ENCODE measurements at places on chromosomes 2 and 18. TPM values are rescaled to one million over a fixed set of nuclear protein-coding genes. Genes with fewer than 3 reads are reported as not detected.

- no peak for DNase-seq
Measured at GRCh38 chr18:11163665-11164064, 14.3 kb upstream of the PIEZO2 start.

DNA sequence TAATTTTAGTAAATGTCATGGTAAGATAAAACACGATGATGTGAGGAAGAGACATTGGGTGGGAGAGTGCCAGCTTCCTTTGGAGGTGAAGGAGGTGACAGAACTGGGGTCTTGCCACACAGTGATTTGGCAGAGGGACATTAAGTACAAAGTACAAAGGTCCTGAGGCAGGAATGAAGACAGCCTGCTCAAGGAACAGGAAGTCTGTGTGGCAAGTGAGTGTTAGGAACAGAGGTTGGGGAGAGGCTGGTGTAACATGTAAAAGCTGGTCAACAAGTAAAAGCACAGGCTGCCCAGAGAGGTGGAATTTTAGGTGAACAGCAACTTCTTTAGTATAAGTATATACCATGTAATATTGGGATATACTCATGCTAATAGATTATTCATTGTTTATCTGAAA is 73.1 kb downstream of the INPP5D start:
- DNase-seq: no peak

GRCh38 chr2:241996100-241996499 is 126.6 kb downstream of the RTP5 start:
- DNase-seq: no peak

DNA sequence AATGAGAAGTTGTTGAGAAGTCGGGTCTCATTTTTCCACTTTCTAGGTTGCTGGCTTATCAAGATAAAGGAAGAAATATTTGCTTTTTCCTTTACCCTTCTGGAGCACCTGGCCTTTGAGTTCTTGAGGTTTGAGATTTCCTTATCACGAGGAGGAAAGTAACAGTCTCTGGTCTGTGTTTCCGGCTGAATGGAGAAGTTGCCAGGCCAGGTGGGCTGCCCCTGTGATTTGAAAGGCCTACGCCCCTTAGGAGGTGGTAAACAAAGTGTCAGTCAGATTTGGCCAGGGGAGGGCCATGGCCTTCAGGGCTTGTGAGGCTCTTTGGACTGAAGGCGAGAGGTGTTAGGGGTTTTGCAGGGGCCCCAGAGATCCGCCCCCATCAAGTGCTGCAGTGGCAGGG is 156.7 kb upstream of the HAAO start:
- DNase-seq: no peak

DNA sequence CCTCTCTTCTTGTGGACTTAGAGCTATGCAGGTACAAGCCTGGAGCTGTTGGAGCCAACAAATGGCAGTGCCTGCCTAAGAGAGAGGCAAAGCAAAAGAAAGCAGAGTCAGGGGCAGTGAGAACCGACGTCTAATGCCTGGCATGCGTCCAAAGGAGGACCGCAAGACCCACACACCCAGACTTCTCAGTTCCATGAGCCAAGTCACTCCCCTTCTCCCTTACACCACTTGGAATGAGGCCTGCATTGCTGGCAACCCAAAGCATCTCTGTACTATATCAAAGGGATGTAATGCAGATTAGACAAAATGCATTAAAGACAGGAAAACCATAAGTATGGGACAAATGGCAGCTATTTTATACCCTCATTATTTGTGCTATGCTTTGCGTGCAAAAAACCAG is 49.9 kb upstream of the RNU4ATAC start:
- DNase-seq: no peak

DNA sequence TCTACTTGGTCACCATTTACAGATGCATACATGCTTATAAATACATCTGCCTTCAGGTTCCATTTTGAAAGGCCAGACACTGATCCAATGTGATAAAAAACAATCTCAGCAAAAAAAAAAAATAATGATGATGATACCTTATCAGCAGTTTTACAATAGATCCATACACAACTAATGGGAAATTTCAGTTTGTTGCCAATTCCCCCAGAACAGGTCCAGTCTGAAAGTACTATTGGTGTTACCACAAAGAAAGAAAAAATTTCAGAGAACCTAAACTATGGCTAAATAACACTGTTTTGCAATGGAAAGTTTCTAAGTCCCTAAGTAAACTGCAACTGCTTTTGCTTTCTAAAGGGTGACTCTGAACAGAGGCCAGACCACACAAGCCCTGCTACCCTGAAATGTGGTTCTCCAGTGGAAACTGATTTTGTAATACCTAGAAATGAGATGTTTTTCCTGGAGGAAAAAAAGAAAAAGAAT is 54.1 kb downstream of the LPIN2 start:
- DNase-seq: peak; percentile 52

DNA sequence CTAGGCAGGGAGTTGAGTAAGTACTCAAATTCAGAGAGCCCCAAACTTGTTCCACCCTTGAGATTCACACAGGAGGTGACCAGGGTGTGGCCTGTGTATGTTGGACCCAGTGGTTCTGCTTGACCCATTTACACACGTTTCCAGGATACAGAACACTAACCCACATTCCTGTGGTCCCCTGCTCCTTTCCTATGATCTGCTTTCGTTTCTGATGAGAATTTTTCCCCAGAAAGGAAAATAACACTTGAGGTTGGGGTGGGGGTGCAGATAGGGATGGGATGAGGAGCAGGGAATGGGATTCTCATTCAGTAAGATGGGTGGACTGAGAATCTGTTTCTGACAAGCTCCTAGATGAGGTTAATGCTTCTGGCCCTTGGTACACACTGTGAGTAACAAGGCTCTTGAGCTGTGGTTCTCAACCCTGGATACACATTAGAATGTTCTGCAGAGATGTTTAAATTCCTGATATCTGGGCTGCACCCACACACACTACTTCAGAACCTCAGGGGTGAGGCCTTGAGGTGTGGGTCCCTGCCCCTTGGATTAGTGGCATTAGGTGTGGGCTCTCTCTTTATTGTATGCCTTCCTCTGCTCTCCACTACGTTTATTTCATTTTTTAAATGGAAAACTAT is 58.4 kb downstream of the TPGS2 start:
- no peak for DNase-seq

DNA sequence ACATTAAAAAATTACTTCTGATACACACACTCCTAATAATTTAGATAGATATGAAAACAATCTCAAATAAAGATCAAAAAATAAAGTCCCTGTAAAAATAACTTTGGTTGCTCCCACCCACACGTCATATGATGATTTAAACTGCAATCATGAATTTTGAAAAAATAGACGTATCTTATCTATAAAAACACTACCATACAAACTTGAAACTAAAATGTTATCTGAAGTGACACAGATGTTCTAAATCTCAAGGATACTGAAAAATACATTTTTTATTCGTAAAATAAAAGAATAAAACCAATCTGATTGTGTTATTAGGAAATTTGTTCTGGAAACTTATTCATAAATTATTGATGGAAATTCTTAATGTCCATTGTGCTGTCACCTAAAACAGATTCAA is 8.1 kb upstream of the BOLA3 start:
- DNase-seq: no peak

DNA sequence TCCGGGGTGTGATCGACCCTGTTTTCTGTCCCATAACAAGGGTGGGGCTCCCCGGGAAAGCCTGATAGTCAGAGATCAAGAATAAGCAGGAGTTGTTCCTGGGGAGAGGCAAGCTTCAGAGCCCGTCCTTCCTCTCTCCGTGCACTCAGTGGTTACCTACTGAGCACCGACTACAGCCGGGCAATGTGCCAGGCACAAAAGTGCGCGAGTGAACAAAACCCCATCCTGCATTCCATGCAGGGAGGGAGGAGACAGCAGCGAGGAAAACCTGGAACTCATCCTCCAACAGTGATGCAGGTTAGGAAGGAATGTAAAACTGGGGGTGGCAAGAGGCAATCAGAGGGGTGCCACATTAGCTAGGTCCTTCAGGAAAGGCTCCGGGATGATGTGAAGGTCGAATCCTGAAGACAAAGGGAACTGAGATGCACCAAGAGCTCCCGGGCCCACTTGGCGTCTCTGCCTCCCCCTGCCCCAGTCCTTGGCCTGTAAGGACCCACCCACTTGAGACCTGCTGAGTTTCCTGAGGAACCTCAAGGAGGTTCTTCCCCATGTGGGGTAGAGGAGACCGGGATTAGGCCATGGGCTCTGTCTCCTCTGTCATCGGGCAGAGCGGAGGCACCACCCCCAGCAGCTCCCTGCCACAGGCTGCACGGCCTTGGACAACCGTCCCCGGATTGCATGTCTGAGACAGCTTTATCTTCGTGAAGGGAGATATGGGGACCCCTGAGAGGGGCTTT is 198.2 kb downstream of the NDUFA10 start:
- no peak for DNase-seq

DNA sequence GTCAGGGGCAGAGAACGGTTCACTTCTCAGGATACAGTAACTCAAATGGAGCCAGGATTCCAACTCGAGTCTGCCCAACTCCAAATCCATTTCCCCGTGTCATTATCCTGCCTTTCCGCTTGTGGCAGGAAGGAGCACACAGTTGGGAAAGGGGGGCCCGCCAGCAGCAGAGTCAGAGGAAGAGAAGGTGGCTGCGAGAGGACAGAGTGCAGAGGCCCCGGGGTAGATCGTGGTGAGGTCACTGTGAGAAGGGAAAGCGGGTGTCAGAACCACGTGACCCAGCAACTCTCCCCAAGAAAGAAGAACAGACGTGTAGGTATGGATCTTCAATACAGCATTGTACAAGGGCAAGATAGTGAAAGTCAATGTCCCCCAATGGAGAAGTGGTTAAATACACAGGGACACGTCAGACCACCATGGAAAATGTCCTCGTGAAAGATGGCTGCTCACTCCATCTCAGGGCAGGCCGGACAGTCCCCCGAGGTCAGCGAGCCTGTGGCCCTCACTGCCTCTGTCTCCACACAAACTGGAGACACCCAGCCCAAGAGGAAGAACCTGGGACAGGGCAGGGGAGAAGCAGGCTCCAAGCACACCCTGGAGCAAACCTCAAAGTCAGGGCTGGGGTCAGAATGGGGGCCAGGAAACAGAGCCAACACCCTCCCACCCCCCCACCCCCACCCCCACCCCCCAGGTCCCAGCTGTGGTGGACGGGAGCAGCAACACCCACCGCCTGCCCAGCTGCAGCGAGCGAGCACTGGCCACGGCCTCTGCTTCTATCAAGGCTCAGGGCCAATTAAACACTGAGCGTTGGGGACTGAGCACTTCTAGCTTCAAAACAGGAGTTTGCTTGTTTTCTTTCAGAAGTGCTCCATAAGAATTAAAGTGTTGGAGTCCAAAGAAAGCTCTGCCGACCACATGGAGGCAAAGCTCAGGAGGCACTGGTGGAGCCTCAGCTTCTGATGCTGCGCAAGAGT is 92.7 kb downstream of the EIPR1 start:
- DNase-seq: no peak

GRCh38 chr18:7632152-7633098 is 65.3 kb downstream of the PTPRM start:
- DNase-seq: no peak

- no peak for DNase-seq
Measured at GRCh38 chr2:75920859-75921551, 210.3 kb upstream of the GCFC2 start.

DNA sequence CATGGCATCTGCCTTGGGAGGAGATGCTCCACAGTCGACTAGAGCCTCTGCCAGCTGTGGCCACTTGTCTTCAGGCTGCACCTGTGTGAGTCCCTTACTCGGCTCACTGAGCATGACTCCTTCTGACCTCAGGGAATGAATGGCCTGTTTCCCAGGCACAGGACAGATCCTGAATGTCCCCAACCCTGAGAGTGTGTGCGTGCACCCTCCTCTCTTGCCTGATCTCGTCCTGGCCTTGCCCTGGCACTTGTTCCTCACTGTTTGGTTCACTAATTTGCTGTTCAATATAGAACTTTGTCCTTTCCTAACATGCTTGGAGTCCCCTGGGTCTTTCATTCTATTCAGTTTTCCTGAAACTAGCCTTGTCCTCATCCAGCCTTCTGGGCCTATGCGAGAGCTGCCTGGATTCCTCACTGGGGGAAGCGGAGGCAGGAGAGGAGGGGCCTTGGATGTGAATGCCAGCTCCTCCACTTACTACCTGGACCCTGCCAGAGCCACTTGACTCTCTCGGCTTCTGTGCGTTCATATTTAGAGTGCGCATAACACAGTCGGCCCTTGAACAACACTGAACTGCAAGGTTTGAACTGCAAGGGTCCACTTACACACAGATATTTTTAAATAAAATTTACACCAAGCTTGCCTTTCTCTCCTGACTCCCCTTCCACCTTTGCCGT is 184.8 kb downstream of the ACKR3 start:
- no peak for DNase-seq

- DNase-seq: no peak
Measured at GRCh38 chr18:79644666-79645057, 34.9 kb upstream of the CTDP1 start.

DNA sequence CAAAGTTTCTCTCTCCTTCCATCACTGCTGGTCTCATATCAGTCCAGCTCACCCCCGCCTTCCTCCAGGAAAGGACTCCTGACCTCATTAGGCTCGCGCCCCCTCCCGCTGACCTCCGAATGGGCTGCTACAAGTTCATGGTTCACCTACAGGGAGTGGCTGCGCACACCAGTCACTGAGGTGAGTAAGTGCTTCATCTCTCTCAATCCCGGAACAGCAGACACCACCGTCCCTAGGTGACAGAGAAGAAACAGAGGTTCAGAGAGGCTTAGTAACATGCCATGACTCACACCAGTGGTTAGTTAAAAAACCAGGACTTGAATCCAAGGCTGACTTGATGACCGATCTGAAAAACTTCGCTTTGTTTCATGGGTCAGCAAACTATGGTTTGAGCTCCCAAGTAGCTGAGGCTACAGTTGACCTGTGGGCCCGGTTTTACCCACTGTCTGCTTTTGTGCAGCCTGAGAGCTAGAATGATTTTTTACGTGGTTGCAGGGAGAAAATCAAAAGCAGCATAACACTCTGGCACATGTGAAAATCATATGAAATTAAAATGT is 42.0 kb downstream of the ZFP36L2 start:
- peak; percentile 62 for DNase-seq

GRCh38 chr2:152100961-152101360 is 2.1 kb upstream of the CACNB4 start:
- no peak for DNase-seq

GRCh38 chr2:54579682-54580620 is 123.8 kb downstream of the SPTBN1 start:
- peak; percentile 44 for DNase-seq

The CRACDL gene
- 0.33 TPM for total RNA-seq

The GLI2 gene
- not detected for total RNA-seq

The C2orf66 gene
- not detected for total RNA-seq

The NMUR1 gene
- total RNA-seq: not detected

The IL1RN gene
- total RNA-seq: 0.19 TPM

The ATG4B gene
- 73.8 TPM for total RNA-seq

The HRH4 gene
- not detected for total RNA-seq

The ZAP70 gene
- 204 TPM for total RNA-seq

Measured in activated naive CD8-positive, alpha-beta T cell treated with anti-CD3 and anti-CD28 coated beads for 36 hours (primary cell).